ENCODE measurements at places on chromosomes 7 and 10.

GRCh38 chr7:13166801-13167200 lies 479.4 kb downstream of the ARL4A start:
- DNase-seq, result no peak

- no peak for DNase-seq
Observed at GRCh38 chr7:131943646-131944045, 387.2 kb upstream of the PODXL start.

GRCh38 chr10:128180843-128181242 lies 54.6 kb upstream of the MKI67 start:
- DNase-seq, result no peak

GRCh38 chr10:116211682-116212081 lies 61.3 kb downstream of the GFRA1 start:
- DNase-seq, result no peak

DNA sequence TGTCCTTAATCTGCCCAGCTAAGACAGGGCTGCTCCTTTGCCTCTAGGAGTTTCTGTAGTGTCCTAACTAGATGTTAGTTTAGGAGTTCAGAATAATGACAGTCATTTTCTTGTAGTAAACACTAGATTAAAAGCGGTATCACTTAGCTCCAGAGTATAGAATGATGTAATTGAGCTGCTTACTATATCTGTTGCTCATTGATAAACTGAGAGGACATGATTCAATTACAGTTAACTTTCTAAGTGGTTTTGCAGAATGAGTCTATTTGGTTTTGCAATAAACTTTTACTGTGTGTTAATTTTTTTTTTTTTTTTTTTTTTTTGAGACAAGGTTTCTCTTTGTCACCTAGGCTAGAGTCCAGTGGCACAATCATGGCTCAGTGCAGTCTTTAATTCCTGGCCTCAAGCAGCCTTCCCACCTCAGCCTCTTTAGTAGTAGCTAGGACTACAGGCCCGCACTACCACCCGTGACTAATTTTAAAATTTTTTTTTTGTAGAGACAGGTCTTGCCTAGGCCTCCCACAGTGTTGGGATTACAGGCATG lies 1.8 kb downstream of the STMP1 start:
- no peak for DNase-seq

GRCh38 chr7:2931034-2931415 lies 86.9 kb upstream of the GNA12 start:
- no peak for DNase-seq

DNA sequence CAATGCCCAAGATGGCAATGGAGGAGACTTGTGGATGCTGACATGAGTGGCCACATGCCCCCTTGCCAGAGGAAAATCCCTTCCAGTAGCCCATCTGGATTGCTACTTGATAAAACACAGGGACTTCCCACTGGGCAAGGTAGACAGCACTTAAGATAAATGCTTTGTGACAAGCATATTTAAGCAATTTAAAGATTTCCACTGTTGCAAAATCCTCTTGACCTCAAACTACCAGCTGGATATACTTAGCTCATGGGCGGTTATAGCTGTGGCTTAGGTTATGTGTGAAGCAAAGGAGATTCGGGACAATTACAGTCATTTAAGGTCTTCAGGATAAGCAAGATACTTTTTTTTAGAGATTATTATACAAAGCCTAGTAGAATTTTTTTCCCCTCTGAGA lies 238.1 kb downstream of the BMPER start:
- DNase-seq, result no peak

- no peak for DNase-seq
Observed at GRCh38 chr7:145875267-145875666, 241.3 kb upstream of the CNTNAP2 start.

DNA sequence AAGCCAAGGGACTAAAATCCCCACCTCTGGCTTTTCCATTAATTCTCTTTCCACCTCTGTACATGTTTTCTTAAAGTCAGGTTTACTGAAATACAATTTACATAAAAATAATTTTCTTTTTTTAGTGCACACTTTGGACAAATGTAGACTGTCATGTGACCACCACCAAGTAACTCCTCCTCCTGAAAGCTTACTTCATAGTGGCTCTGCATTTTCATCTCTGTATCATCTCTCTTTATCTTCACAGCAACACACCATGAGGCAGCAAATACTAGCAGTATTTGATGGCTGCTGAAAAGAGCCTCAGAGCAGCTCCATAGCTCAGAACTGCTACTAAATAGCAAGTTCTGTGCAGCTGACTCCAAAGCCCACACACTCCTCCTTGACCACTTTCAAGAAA lies 17.3 kb downstream of the WDFY4 start:
- DNase-seq, result no peak

GRCh38 chr10:95877881-95878280 lies 29.9 kb upstream of the CC2D2B start:
- no peak for DNase-seq

DNA sequence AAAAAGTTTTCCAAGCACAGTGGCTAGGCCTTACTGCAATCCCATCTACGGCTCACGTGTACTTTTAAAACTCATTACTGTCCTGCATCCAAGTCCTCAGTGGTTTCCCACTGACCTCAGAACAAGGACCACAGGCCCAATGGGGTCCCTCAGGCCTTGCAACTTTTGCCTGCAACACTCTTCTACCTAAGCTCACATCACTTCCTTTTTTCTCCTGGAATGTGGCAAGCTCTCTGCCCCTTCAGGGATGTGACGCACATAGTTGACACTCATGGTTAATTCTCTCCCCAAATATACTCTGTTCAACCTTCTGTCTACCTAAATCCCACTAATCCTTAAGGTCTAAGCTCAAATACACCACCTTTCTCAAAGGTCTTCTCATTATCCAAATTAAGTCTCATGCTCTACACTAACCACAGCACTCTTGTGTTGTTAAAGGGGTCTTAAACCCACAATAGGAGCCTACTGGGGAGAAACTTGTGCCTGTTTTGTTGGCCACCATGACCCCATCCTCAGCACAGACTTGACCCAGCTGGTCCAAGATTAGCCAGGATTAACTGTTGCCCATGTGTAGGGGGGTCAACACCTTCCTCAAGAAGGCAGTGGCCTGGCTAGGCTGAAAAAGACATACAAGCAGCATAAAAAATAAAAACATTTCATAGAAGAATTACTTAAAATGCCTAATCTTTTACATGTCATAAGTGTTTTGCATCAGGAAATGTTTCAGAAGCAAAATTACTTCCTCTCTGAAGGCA lies 15.2 kb downstream of the HNRNPF start:
- DNase-seq, result no peak

DNA sequence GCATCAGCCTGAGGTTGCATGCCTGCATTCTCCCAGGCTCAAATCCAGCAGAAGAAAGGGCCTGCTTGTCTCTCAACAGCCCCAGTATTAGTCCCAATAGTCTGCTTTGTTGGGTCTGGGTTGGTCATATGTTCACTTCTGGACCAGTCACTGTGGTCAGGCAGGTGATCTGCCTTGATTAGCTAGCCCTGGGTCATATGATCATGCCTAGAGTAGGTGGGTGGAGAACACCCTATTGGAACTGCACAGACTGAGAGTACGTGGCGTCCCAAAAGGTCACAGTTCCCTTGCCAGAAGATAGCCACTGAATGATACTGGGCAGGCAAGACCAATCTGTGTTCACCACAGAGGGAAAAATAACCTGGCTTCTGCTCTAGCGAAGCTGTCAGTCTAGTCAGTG lies 80.1 kb downstream of the SH2D4B start:
- no peak for DNase-seq

DNA sequence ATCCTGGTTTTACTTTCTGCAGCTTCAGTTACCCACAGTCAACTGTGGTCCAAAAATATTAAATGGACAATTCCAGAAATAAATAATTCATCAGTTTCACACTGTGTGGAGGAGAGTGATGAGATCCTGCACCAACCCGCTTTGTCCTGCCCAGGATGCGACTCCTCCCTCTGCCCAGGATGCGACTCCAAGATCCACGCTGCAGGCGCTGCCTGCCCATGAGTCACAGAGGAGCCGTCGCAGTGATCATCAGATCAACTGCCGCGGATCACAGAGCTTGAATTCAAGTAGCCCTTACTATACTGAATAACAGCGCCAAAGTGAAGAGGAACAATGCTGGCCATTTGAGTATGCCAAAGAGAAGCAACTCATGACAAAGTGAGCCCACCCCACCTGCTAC lies 61.5 kb downstream of the GRB10 start:
- DNase-seq, result no peak

DNA sequence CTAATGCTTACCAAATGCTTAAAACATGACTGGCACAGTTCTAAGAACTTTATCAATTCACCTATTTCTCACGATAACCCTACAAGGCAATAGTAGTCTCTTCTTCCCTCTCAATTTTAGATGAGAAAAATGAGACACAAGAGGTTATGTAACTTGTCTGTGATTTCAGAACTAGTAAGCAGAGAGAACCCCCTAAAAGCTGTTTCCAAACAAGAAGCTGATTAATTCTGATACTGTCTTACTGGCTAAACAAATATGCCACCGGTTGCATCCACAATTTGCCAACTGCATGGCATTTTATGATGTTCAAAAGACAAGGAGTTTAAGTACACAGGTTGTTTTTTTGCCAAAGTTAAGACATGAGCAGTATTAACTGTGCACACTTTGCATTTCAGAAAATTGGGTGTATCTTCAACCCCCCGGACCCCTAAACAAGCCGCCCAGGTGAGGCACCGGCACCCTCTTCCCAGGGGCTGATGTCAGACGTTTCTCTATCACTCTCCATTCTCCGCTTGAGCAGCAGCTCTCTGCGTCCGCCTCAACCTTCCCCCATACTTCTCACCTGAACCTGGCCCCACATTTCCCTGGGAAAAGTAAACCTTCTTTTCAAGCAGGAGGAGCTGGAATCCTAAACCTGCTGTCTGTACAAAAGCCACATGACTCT lies 21.7 kb downstream of the RSU1 start:
- DNase-seq, result no peak

- DNase-seq, result no peak
Observed at GRCh38 chr10:59907537-59907917, 1.2 kb upstream of the CCDC6 start.

DNA sequence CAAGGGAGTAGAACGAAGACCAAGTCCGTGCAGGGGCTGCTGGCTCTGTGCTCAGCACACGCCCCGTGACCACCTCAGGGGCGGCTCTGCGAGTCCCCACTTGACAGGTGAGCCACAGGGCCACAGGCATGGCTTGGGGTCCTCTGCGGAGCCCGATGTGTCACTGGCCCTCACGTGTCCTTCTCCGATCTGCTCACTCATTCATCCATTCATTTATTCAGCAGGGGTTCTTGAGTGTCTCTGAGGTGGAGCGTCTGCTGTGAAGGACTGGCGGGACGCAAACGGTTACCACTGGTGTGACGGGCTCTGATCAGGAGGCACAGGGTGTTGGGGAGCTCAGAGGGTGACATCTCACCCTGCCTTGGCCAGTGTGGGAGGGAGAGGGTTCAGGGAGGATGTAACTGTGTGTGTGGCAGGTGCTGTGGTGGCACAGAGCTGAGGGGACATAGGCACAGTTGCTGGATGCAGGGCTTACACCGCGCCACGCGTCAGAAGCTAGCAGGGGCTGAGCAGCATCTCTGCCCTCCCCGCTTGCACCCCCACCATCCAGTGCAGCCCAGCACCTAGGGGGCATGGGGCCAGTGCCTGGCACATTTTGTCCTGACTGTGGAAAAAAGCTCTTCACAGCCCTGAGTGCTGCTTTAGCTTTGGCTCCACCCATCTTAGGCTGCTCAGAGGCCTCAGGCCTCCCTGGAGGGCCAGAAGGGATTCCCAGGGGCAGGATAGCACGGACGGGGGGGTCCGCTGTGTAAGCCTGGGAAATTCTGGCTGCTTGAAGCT lies 116.8 kb downstream of the LHPP start:
- DNase-seq, result no peak

- DNase-seq, result peak; percentile 97
Observed at GRCh38 chr10:123994417-123995081, 98.8 kb downstream of the CHST15 start.

DNA sequence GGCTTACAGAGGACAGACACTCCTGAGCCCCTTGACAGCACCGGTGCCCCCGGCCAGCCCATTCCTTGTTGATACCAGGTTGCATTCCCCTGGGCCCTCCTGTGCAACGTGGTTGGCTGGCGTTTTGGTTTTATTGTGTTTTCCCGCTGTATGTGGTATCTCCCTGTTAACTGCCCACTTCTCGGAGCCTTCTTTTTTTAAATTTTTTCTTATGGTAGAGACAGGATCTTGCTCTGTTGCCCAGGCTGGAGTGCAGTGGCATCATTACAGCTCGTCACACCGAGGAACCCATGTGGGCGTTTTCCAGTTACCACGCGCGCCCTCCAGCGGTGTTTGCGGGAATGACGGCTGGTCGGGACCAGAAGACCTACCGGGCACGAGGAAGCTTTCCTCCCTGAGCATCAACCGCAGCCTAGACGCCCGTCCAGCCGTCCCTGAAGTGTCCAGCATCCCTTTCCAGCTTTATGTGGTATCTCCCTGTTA lies 16.9 kb upstream of the ZFAND2A start:
- peak; percentile 78 for DNase-seq

GRCh38 chr7:64628192-64628591 lies 37.7 kb upstream of the ZNF107 start:
- DNase-seq, result no peak

- DNase-seq, result no peak
Observed at GRCh38 chr7:104327938-104328295, 486 bp upstream of the LHFPL3 start.

DNA sequence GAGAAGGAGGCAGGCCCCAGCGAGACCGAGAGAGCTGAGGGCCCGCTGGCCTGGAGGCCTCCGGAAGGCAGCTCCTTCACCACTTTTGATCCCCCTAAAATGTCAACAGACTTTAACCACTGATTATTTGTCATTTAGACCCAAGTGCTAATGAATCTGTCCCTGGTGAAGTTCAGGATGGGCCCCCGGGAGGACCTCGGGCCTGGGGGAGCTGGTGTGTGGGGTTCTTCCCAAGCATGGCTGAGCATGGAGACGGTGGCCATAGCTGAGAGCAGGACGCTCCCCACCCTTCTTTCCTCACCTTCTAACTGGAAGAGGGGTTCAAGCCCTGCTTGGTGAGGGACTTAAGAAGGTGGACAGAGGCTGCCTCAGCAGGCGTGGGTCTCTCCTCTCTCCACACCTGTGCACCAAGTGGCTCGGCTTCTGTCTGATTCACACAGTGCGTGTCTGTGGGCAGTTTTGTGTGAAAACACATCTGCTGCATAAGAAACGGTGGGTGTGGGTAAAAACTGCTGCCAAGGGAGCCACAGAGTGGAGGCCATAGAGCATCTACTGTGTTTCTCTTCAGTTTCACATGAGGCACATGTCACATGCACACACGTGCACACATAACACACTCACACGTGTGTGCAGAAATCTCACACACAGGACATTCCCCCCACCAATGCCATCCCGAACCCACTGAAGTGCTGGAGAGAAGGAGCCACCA lies 53.5 kb upstream of the VIPR2 start:
- no peak for DNase-seq

- DNase-seq, result peak; percentile 27
Observed at GRCh38 chr7:132575982-132576720, at the start of gene PLXNA4. TSS of gene PLXNA4 (minus strand) at chr7:132576470. CDS start at chr7:132508693, 67,777 bp downstream.

DNA sequence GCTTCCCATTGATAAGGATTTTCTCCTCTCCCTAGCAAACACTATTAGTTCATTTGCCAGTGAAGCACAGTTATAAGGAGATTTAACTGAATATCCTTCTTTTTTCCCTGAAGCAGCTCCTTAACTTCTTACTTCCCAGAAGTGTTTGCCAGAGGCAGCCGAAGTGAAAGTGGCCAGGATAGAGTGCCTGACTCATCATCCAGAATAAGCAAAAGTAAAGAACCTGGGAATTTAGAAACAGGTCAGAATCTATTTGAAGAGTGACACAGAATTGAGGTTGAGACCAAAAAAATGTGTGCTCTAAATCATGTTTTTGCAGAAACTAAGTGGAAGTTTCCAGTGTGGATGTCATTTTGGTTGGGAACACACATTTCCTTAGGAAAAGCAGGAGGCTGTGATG lies 249.6 kb upstream of the VWC2 start:
- no peak for DNase-seq
